ENCODE measurements at places on chromosomes 2 and 18.

- no peak for DNase-seq
Observed at GRCh38 chr18:36424741-36425142, 127.2 kb downstream of the FHOD3 start.

- DNase-seq = no peak
Observed at GRCh38 chr2:42921147-42921520, 128.8 kb upstream of the HAAO start.

GRCh38 chr18:10121786-10122515 lies 208.1 kb downstream of the VAPA start:
- DNase-seq = peak; percentile 51

- DNase-seq = no peak
Observed at GRCh38 chr2:26850505-26850904, 2.6 kb downstream of the DPYSL5 start.

DNA sequence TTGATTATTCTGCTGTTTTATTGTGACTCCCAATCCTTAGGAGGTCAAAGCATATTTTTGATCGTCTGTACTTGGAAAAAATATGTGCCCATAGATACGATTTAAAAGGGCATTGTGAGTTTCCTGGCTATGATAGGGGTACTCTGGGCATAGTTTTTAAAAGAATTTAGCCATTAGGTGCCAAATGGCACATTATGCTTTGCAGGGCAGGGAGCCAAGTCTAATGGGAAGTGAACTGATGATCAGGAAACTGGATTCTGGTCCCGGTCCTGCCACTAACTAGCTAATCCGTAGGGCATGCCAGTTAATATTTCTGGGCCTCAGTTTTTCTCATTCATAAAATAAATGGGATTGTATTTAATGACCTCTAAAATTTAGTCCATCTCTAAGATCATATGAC lies 189.3 kb downstream of the LTBP1 start:
- DNase-seq = no peak

- DNase-seq = peak; percentile 45
Observed at GRCh38 chr2:218829868-218830451, 1.6 kb downstream of the PRKAG3 start.

DNA sequence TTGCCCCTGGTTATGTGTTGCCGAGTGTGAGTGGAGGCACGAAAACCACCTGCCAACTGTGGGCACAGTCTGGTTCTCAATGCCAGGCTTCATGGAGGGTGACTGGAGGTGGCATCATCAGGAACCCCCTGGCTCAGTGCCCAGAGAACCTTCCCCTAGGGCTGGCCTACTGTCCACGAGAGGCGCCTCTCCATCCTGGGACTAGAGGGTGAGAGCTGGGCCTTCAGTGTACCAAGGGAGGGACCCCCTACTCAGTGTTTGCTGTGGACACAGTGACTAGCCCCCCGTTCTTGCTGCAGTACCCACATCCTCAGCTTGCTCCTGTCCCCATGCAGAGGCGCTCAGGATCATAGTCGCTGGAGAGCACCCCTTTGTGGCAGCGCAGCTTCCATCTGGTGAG lies 202.6 kb downstream of the HDAC4 start:
- DNase-seq = no peak

DNA sequence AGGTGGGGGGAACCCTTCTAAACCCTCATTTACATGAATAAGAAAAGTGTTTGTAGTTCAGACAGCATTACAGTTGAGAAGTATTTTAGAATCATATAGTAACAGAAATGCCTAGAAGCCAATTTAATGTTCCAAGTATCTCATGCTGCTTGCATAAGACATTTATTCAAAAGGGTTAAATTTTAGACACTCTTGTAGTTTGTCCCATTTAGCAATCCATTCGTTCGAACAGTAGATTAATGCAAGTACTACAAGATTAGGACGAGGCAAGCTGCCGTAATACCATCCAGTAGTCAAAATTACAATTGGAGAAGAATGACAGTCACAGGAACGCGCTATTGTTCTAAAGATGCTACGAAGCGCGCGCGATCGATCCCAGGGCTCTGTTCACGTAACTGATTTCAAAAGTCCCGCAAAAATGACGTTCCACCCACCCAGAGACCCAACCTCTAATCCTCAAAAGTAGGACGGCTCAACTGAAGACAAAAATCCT lies 1.2 kb downstream of the TMEM237 start:
- no peak for DNase-seq

GRCh38 chr2:237305579-237305978 lies 108.4 kb downstream of the COL6A3 start:
- DNase-seq = no peak

- no peak for DNase-seq
Observed at GRCh38 chr2:12203528-12203927, 457.1 kb downstream of the LPIN1 start.

DNA sequence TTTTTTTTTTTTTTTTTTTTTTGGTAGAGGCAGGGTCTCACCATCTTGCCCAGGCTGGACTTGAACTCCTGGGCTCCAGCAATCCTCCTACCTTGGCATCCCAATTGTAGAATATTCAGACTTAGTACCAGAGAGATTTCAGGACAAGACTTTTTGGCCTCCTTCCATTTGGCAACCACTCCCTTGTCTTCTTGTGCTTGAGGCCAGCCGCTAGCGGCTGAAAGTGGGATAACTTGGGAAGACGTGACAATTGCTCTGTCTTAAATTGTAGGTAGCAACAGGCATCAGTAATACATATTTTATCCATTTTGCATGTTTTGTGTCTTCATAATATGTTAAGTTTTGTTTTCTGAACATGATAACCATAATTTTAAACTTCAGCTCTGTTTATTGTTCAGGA lies 53.3 kb upstream of the TTN start:
- no peak for DNase-seq

GRCh38 chr2:142914507-142915313 lies 37.2 kb downstream of the KYNU start:
- DNase-seq = no peak

GRCh38 chr2:77937366-77937765 lies 415.2 kb upstream of the LRRTM4 start:
- DNase-seq = no peak

- DNase-seq = no peak
Observed at GRCh38 chr2:32386739-32387138, 29.9 kb downstream of the BIRC6 start.

DNA sequence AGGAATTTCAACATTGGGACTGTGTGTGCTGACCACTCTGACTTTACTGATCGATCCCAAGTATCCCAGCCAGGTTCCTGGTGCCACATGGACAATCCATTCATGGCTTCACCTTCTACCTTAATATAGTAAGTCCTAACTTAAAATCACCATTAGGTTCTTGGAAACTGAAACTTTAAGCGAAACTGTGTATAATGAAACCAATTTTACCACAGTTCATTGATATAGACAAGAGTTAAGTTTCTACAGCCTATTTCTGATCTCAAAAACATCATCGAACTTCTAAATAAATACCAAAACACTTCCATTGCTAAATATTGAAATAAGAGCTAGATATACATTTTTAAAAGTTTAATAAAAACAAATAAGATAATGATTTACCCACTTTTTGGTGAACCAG lies 4.4 kb upstream of the EXOC6B start:
- no peak for DNase-seq

DNA sequence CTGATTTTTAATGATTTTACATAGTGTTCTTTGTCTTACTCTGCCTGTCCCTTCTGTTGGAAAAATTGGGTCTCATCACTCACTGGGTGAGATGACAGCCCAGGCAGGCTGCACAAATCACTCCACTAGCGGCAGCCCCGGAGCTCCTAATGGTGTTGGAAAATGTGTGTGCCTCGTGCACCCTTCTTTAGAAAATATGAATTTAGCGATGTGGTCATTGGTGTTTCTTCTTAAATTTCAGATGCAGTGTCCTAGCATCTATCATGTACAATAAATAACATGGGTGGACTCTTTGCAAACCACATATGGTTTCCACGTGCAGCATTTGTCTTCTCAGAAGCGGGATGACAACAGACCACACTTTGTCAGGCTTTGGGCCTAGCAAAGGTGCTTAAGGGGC lies 194.2 kb downstream of the ACKR3 start:
- DNase-seq = no peak

DNA sequence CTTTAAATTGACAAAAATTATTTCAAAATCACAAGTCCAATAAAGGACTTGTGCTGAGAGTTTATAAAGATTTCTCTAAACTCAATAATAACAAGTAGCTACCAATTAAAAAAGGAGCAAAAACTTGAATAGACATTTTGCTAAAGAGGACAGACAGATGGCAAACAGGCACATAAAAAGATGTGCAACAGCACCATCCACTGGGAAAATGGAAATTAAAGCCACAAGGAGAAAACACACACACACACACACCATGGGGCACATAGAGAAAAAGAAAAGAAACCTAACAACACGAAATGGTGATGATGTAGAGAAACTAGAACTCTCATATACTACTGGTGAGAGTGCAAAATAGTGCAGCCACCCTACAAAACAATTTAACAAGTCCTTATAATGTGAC lies 12.6 kb upstream of the SLC9A4 start:
- no peak for DNase-seq

- DNase-seq = no peak
Observed at GRCh38 chr2:215537611-215538010, 101.7 kb upstream of the FN1 start.

GRCh38 chr2:160076241-160076640 lies 13.8 kb upstream of the PLA2R1 start:
- DNase-seq = no peak

DNA sequence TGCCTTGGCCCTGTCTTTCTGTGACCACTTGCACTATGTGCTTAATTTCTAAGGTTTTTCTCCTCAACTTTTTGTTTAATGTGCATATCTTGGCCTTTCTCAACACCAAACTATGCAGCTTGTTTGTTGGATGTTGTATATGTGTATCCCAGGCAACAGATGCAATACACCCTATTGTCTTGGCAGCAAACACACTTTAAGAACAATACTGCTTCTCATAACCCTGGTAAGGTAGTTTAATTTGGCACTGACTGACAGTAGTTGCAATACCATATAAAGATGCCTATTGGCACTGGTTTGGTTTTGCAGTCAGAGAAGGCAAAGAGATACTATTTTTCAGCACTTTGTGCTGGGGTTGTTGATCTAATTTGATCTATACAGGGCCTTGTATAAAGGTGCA lies 360.7 kb upstream of the CWC22 start:
- DNase-seq = peak; percentile 16

- DNase-seq = no peak
Observed at GRCh38 chr2:66252109-66252508, 182.8 kb upstream of the MEIS1 start.

GRCh38 chr2:239383036-239383758 lies 17.6 kb downstream of the HDAC4 start:
- DNase-seq = no peak
